ENCODE measurements at places on chromosomes 6 and 20.
A peak's percentile ranks its signal among the peaks of the same experiment; 100 is the strongest.

DNA sequence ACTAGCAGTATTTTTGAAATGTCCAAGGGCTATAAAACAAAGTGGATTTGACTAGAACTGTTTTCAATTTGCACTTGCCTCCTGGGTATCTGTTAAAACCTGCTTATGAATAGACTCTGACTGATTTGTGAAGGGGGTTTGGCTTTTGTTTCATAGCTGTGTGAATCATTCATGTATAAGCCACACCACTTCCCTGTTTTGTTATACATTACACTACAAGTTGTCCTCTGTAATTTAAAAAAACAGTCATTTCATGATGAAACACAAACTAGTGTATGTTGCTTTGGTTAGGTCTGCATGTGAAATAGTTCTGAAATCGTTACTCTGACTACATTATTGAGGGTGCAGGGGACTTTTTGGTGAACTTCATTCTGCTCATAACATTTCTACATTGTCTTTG lies 121.7 kb downstream of the NKAIN2 start:
- peak; percentile 15 for DNase-seq

DNA sequence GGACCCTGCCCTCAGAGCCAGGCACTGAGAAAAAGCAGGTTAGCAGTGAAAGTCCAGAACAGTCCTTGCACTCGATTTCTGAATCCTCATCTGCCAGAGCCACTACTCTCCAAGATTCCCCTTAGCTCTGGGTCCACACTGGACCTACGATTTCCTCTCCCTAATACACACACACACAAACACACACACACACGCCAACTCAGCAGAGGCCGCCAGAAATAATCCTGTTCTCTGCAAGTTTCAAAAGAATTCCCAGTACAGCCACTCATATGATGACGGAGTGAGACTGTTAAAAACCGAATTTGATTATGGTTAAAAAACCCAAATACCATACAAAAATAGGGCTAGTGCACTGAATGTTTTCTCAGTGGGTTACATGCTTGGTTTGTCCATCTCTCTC lies 90.8 kb downstream of the GMPR start:
- DNase-seq, result no peak

GRCh38 chr6:140540743-140541142 lies 1166.3 kb upstream of the CITED2 start:
- no peak for DNase-seq

GRCh38 chr20:57371363-57371762 lies 19.8 kb upstream of the RBM38 start:
- DNase-seq, result no peak

- no peak for DNase-seq
Observed at GRCh38 chr20:64216036-64216435, 39.5 kb upstream of the PCMTD2 start.

GRCh38 chr6:144127097-144127496 lies 23.2 kb upstream of the STX11 start:
- DNase-seq, result no peak

DNA sequence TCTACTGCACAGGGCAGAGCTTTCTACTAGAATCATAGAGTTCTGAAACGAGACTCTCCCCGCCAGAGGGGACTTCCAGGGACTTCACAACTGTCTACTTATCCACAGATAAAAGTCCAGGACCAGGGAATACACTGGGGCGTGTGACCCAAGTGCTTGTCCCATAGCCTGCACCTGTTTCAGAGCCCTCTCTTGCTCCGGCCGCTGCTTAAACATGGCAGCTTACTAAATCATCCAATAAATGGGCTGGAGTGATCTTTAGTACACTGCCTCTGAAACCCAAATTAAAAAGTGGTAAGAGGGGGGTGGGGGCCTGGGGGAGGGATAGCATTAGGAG lies 8.9 kb upstream of the RAB44 start:
- DNase-seq, result no peak

DNA sequence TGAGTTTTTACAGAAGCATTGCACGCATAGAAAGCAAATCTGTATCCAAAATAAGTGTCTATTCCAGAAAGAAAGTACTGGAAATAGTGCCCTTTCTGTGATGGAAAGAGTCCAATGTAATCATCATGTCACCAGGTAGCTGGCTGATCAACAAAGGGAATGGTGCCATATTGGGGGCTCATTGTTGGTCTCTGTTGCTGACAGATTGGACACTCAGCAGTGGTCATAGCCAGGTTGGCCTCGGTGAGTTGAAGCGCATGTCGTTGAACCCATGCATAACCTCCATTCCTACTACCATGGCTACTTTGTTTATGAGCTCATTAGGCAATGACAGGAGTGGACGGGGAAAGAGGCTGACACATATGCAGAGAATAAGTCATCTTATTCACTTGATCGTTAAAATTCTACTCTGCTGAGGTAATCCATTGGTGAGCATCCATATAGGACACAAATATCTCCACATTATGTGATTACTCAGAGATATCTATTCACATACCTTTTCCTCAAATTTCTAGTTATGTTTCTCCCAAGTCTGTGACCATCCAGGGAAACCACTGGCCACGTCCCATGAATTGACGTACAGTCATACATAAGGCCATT lies 560.5 kb downstream of the HAO1 start:
- no peak for DNase-seq

- DNase-seq, result no peak
Observed at GRCh38 chr6:95503568-95503967, 73.8 kb upstream of the MANEA start.

GRCh38 chr6:22838345-22838744 lies 269.0 kb downstream of the HDGFL1 start:
- no peak for DNase-seq

DNA sequence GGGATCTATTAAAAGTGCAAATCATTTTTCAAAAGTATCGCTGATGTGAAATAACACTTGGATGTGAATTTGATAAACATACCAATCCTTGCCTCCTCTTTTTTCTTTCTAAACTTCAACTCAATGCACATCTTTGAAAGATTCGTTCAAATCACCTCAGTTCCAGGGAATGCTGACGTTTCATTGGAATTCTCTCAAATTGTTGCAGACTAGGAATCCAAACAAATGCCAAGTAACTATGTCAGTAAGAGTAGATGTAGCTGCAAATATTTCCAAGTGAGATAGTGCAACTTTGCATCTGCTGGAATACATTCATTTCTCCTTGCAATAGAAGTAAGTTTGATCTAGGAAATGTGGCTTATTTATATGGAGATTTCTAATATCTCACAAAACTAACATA lies 220.7 kb downstream of the FUT9 start:
- DNase-seq, result no peak

- no peak for DNase-seq
Observed at GRCh38 chr6:38039502-38039901, 220.0 kb downstream of the ZFAND3 start.

DNA sequence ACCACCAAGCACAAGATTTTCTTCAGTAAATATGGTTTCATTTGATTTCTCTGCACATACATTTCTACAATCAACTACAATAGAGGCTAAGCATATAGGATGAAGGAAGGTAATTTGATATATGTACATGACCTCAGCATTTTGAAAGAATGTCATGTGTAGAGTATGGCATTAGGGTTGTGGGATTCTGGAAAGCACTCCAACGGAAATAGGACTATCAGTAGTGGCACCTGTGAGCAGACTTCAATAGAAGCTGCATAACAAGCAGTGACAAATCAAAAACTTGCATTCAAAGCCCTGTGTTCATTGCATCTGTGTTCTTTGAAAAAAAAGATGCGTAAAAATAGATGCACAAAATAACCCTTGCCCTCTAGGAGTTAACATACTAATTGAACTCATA lies 57.5 kb upstream of the EYA4 start:
- no peak for DNase-seq

DNA sequence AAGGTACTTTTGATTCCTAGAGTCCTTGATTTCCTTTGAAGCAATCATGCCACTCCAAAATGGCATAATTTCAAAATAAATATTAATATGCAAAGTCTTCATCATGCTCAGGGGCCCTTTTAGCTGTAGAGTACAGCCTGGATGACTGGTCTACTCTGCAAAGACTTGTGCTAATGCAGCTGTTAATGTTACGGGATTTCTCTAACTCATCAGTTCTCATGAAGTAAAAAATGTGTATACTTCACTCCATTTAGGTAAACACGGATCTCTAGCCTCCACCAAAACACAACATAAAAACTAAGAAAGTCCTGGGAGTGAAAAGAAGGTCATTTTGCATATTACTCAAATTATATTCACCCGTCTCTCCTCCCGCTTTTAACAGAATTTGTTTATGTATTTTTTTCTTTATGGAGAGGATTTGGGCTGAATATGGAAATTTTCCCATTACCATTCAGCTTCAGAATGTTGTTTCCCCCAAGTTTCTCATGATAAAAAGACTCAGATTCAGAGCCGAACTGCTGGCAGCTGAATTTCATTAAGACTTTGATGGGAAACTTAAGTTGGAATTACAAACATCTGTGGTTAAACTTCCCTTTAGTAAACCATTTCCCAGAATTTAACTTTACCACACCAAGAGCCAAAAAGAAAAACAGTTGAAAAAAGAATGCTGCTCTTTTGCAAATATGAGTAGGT lies 8.7 kb downstream of the LAMA4 start:
- DNase-seq, result no peak

- DNase-seq, result peak; percentile 13
Observed at GRCh38 chr20:50536333-50536732, 26.1 kb downstream of the PTPN1 start.

GRCh38 chr20:24768201-24768636 lies 180.8 kb upstream of the CST7 start:
- DNase-seq, result no peak

DNA sequence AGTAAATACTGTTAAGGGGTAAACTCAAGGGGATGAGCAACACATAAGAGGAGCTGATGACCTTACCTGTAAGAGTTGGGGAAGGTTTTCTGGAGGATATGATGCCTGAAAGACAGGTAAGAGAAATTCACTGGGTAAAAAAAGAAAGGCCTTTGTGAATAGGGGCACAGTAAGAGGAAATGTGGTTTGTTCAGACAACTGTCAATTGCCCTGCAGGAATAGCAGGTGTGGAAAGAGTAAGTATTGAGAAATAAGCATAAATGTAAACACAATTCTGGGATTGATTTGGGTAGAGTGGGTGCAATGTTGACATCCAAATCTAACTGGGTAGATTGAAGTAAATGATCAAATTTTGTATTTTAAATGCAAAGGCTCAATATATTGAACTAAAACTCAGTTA lies 670.0 kb downstream of the DHX35 start:
- DNase-seq, result no peak

DNA sequence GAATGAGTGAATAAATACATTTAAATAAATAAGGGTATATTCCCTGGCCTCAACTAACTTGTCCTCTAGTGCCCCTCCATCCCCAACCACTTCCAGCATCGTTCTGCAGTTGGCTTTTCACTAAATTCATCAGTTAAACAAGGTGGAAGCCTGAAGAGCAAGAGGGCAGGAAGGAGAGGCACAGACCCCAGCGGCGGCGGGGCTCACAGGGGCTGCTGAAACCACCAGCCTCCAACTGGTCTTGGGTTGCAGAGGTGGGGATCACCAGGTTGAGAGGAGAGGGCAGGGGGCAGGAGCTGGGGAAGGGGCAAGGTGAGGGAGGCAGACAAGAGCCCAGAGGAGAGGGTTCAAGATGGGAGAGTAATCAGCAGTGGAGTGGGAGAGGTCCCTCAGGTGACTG lies 27.1 kb downstream of the KCNK5 start:
- no peak for DNase-seq

DNA sequence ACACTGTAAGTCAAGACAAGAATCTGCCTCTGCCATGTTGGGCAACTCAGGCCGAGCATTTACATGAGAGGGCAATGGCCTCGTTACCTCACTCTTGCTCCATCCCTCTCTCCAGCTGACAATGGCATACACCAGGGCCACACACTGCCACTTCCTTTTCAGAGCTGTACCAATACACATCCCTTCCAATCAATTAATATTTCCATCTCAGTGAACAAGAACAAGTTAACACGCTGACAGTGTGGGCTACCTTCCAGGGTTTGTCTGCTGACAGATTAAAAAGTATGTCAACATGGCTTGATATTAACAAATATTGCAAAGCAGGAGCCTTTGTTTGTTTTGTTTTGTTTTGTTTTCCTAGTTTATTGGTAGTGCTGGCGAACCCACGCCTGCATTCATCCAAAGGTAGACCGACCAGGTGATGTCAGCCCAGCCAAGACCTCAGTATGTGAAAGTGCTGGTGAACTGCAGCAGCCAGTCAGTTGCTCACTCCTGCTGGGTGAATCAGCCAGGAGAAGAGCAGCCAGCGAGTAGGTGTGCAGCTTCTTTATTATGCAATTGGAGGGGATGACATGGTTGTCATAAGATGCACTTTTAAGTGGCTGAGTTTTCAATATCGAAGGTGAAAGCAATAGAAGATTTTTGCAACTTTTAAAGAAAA lies 487.3 kb upstream of the JARID2 start:
- DNase-seq, result no peak

DNA sequence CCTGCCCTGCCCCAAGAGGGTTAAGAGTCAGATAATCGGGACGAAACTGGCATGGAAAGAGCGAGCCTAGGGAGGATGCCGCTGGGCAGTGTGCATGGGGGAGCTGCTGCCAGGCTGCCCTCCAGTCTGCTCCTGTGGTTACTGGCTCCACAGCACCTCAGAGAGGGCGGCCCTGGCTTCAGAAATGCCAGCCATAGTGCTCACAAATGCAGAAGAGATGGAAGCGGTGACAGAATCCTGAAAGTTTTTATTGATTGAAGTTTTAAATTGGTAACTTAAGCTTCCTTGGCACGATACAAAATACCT lies 57.9 kb downstream of the VAPB start:
- no peak for DNase-seq

- DNase-seq, result no peak
Observed at GRCh38 chr6:90350689-90351554, 54.3 kb upstream of the BACH2 start.

GRCh38 chr20:63116412-63117106 lies 99.4 kb downstream of the YTHDF1 start:
- no peak for DNase-seq

DNA sequence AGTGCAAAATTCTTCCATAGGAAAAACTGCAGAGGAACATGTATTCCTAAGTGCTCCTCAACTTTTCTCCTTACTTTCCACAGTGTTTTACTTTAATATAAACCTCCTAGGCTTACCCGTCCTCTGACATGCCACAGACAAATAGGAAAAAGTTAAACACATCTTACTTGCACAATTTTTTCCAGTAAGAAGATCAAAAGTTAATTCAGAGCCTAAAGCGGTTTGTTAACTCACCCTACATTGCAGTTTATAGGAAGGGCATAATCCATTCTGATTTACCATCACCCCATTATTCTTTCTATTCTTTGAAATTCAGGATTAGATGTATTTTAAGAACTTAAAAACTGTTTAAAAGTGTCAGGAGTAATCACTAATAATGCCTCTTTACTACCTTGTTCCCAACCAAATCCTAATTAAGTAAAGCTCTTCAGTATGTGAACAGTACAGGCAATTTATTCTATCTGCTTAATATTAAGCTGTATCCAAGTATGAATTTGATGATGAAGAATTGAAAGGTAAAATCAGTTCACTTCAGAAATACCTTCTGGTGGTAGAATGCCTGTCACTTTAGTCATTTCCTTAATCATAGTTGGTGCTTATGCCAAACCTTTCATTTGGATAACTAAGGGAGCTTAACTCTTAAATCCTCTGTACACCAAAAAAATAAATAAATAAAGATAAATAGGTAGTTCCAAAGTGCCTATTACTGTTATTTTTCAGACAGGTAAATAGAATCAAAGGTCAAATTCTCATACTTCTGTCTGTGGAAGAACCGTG lies 292.0 kb downstream of the ALDH8A1 start:
- no peak for DNase-seq

All from NCI-H2107 (cell line).